ENCODE measurements at places on chromosomes 1 and 21.

DNA sequence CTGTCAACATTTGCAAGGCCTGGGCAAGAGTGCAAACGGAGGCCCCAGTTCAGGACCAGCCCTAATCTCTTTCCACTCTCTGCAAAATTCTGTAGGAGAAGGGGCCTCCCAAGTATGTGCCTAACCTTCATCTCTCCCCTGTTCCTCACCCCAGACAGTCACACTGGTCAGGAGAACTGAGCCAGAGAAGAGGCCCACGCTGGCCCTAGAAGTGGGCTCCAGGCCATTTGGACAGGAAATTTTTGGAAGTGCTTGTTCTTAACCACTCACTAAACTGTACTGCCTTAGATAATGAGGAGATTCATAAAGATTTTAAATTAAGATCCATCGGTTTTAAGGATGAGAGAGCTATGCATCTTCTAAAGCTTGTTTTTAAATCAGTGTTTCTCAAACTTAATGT lies 129.7 kb upstream of the ADGRL2 start:
- DNase-seq: no peak

DNA sequence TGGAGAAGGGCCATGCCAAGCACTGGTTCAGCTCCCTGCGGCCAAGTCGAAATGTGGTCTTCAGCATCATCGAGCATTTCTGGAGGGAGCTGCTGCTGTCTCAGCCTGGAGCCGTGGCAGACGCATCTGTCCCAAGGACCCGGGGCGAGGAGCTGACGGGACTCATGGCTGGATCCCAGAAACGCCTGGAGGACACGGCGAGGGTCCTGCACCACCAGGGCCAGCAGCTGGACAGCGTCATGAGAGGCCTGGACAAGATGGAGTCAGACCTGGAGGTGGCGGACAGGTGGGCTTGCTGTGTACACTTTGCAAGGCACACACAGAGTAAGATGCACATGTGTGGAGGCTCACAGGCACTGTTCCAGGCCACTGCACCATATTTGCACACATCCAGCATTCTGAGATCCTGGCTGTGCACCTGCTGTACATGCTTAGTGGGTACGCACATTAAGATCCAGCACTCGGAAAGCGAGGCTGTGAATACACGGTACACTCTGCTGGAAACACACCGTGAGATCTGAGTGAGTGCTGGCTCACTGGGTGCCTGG lies 12.8 kb downstream of the SNAP47 start:
- DNase-seq: no peak

- no peak for DNase-seq
Observed at GRCh38 chr1:235113183-235113917, 15.3 kb downstream of the TOMM20 start.

DNA sequence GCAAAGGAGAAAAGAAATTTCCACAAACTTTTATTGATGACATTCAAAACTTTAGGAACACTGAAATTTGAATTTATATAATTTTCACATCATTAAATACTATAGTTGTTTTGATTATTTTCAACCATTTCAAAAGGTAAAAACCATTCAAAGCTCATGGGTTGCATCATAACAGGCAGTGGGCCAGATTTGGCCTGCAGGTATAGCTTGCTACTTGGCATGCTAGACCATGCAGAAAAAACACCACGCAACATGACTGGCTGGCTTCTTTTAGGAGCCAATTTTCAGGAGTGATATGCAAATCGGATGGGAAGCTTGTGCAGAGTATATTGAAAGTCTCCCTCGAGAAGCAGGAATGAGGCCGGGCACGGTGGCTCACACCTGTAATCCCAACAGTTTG lies 144.8 kb downstream of the GLUL start:
- no peak for DNase-seq

GRCh38 chr1:109901141-109901523 lies 9.5 kb upstream of the CSF1 start:
- no peak for DNase-seq

DNA sequence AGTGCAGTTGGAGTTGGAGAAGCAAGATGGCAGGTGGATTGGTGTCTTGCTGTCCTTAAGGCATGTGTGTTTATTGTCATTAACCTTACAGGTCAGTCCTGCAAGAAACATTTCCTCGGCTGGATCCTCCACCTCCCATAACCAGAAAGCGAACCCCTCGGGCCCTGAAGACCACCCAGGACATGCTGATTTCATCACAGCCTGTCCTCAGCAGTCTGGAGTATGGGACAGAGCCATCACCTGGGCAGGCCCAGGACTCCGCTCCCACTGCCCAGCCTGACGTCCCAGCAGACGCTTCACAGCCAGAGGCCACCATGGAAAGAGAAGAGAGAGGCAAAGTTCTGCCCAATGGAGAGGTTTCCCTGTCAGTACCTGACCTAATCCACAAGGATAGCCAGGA lies 1.6 kb downstream of the C1orf226 start:
- no peak for DNase-seq

DNA sequence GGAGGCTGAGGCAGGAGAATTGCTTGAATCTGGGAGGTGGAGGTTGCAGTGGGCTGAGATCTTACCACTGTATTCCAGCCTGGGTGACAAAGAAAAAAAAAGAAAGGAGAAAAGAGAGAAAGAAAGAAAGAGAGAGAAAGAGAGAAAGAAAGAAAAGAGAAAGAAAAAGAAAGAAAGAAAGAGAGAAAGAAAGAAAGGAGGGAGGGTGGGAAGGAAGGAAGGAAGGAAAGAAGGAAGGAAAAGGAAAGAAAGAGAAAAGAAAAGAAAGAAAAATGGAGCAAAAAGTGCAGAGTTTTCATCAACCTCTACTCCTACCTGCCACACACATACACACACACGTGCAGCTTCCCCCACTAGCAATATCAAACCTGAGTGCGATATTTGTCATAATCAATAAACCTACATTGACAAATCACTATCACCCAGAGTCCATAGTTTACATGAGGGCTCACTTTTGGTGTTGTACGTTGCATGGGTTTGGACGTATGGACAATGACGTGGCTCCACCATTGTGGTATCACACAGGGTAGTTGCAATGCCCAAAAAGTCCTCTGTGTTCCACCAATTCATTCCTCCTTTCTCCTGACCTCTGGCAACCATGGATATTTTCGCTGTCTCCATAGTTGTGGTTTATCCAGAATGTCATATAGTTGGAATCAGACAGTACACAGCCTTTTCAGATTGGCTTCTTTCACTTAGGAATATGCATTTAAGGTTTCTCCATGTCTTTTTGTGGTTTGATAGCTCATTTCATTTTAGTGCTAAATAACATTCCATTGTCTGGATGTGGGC lies 36.5 kb downstream of the EVA1C start:
- DNase-seq: no peak

- no peak for DNase-seq
Observed at GRCh38 chr1:200115532-200115931, 88.0 kb downstream of the NR5A2 start.

GRCh38 chr1:202010180-202011015 lies at the start of gene ELF3:
Gene ELF3 (plus strand): TSS chr1:202010587. CDS start chr1:202011137, 550 bp downstream.
- DNase-seq: peak; percentile 95

DNA sequence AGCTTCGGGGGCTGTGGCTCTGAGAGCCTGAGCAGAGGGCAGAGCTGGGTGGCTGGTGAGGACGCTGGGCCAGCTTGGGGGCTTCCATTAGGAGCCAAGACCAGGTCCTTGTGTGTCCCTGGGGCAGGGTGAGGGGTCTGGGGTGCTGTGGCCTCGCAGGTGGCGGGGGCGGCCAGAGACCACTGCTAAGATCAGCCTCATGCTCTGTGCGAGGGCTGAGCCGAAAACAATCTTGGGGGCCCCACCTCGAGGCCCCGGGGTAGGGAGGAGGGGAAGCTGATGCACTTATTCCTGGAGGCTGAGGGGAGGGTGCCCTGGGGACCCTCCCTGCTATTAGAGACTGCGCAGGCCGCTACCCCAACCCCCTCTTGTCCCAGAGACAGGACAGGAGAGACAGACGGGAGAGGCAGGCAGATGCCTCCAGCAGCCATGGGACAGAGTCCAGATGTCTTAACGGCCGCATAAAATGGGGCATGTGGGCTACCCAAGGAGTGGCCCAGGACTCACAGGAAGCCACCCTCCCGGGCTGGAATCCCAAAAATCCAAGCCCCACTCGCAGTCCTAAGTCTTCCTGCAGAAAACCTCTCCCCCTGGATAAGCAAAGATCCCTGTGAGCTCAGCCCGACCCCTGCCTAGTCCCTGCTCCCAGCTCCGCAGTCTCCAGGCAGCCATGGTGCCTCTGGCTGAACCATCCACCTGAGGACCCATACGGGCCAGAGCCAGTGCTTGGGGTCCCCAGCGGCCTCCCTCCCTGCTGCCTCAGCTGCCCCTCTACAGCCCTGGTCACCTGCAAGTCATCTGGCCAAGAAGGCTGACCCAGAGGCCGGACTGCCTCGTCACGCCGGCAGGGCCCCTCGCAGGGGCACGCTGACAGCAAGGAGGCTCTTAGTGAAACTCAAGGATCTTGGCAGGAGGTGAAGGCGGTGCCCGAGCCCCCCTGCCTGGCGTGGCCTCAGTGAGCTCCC lies 43.6 kb upstream of the COL18A1 start:
- DNase-seq: no peak

GRCh38 chr21:33196941-33197374 lies 32.8 kb upstream of the IFNAR2 start:
- peak; percentile 45 for DNase-seq

- DNase-seq: no peak
Observed at GRCh38 chr21:38538353-38538752, 40.1 kb upstream of the ERG start.

GRCh38 chr1:225471453-225472301 lies 43.8 kb upstream of the LBR start:
- DNase-seq: no peak

- no peak for DNase-seq
Observed at GRCh38 chr1:203280061-203280460, 25.3 kb upstream of the BTG2 start.

DNA sequence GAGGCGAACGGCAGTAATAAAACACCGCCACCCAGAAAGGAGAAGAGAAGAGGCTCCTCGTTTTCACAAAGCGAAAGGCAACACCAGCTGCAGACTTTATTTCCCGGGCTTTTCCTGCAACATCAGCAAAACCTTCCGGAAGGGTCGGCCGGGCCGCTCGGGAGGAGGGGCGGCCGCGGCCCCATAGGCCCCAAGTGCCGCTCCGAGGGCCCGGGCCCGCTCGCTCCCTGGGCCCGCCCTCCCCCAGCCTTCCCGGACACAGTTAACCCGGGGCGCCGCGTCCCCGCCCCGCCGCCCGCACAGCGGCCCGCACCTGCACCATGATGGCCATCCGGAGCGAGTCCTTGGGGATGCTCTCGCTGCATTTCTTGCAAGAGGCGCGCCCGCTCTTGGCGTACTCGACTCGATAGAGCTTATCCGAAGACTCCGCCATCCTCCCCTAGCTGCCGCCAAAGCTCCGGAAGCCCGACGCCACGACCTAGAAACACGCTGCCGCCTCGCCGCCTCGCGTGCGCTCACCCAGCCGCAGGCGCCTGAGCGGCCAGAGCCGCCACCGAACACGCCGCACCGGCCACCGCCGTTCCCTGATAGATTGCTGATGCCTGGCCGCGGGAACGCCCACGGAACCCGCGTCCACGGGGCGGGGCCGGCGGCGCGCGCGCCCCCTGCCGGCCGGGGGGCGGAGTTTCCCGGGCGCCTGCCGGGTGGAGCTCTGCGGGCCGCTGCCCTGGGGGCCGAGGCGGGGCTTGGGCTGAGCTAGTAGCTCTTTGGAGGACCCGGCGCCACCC lies at the start of gene PARP1:
PARP1 (minus strand) TSS at position 597 of the 788 bp plus-strand sequence; CDS start at position 433, 164 bp downstream.
- DNase-seq: peak; percentile 93

DNA sequence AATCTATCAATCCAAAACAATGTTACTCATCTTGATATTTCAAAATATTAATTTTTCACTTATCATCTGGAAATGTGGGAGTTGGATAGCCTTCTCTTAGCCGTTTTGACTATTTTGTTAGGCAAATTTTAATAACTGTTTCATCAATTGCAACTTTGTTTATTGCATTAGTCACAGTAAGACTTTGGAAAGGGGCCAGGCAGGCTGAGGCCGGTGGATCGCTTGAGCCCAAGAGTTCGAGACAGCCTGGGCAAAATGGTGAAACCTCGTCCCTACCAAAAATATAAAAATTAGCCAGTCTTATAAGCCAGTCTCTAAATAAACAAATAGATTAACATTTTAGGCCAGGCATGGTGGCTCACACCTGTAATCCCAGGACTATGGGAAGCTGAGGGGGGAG lies 113.0 kb upstream of the NR5A2 start:
- no peak for DNase-seq

DNA sequence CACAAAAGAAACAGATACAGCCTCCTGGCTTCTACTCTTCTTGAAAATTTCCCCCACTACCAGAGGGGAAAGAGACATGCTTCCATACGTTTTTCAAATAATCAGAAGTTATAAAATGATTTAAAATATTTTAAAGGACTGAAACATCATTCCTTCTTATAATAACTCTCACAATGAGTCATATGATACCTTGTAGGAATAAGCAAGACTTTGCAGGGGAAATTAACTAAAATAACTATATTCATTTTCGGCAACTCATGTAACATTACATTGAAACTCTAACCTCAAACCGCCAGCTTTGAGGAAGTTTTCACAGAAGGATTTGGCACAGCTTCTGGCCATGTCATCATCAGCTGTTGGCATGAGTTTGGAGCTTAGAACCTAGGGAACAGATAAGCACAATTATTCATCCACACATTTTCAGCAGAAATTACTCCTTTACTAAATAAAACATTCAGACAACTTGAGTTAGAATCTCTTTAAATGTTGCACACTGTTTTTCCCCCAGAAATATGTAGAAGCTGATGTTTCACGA lies 85.9 kb downstream of the USP24 start:
- DNase-seq: no peak

DNA sequence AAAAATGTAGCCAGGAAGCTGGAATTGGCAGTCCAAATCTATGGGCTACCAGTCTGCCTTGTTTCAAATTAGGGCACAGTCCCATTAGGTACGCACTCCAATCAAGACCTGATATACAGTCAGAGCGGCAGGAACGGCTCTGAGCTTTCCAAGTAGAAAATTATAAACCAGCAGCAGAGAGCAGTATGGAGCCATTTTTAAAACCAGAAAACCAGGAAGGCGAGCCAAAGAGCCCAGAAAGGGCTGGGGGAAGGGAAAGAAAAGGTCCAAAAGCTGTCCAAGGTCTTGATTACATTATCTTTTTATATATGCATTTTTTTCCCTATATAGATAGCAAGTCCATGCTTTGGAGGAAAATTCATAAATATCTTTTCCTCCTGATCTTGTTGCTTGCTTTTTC lies 719.0 kb downstream of the RWDD3 start:
- DNase-seq: no peak

DNA sequence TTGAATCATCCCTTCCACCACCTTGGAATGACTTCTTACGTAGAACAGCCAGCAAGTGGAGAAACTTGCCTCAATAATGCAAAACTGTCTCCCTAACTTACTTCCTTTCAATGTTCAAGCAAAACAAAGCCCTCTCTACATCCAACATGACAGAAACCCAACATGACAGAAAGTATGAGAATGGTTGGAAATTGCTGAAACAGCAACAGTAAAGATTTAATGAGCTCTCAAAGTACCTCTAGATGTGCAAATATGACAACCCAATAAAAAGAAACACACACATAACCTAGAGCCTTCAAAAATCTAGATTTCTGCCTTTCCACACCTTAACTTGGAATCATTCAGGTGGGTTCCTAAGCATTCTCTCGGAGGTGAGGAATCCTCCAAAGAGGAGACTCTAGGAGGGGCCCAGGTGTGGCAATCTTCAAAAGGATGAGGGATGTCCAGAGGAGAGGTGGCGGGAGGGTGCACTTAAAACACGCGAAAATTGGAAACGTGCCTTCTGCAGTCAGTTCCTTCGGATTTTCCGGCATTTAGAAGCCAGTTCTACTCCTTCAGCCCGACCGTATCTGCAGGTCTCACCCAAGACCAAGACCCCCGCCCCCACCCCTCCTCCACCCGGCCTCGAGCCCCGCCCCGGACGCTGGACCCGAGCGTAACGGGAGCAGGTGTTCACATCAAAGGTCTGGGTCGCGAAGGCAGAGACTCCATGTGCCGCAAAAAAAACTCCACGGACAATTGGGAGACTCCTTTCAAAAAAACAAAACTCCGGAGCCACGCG lies 996 bp upstream of the MGST3 start:
- peak; percentile 10 for DNase-seq

Measured in HuH-7 (cell line).